Midbrain (tissue), 1 donor: ENCODE measurements at places on chromosomes 1 and 21.
A peak's percentile ranks its signal among the peaks of the same experiment; 100 is the strongest.

DNA sequence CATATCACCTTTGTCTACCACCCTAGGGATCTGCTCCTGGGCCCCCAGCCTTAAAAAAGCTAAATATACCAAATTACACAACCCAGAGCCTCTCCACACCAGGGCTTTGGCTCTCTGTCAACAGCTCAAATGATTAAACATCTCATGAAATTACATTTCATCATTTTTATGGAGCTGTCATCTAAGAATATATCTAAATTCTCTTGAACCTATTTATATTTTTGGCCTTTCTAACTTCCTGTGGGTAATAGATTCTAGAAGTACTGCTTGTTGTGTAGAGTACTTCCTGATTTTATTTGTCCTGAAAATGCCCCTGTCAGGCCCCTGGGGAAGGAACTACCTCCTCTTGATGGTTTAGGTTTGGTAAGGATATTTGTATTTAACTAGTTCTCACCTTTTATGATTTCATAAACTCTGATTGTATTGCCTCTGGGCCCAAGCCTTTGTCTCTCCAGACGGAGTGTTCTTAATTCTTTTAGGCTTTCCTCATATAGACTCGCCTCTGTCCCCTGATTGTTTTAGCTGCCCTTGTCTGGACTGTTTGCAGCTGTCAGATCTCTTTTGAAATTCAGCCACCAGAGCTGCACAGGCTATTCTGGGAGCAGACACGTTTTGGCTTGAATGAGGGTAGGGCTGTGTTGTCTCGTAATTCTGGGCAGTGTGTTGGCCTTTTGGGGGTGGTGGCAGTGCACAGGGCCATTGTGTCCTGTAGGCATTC, 16.6 kb downstream of the MYOG start:
- no peak for DNase-seq

DNA sequence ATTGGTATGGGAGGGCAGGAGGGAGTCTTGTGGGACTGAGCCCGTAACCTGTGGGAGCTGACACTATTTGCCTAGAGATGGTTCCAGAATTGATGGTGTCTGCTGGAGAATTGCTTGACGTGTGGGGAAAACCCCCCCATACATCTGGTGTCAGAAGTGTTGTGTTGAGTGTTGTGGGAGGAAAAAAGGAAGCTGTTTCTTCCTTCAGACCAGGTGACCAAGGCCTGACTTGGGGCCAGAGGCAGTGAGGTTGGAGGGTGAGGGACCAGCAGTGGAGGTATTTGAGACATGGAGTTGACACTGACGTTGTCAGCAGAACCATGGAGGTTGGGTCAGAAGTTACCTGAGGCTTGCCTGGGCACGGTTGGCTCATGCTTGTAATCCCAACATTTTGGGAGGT, 8.3 kb downstream of the SHISAL2A start:
- DNase-seq, result no peak

GRCh38 chr1:61130338-61131000, 48.1 kb downstream of the NFIA start:
- no peak for DNase-seq

DNA sequence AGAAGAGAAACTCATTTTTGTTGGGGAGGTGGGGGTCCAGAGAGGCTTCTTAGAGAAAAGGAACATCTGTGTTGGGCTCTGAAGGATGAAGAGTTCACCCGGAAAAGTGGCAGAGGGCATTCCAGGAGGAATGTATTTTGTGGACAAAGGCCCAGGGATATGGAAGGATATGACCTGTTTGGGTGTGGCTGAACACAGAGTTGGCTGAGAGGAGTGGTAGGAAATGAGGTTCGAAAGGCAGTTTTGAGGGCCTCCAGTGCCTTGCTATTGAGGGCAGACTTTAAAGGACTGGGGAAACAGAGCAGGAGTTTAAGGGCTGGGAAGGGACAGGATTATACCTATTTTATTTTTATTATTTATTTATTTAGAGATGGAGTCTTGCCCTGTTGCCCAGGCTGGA, 27.3 kb upstream of the WASF2 start:
- no peak for DNase-seq

DNA sequence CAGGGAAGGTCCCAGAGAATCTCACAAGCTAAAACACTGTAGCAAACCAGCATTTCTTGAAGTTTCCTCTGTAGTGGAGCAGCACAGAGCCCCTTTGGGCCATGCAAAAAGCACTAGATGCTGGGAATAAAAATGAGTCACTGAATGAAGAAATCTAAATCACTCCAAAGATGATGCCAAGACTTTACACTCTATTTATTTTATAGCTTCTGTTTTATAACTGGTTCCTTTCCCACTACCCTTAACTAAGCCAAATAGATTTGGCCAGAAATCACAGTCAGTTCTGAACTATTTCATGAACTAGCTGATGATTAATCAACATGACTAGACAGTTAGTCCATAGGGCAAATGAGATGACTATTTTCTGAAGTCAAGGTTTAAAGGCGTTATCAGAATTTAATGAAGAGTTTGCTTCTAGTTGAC, 89.5 kb downstream of the SCMH1 start:
- DNase-seq, result no peak

GRCh38 chr21:33767236-33767635, 124.9 kb downstream of the ITSN1 start:
- DNase-seq, result no peak

DNA sequence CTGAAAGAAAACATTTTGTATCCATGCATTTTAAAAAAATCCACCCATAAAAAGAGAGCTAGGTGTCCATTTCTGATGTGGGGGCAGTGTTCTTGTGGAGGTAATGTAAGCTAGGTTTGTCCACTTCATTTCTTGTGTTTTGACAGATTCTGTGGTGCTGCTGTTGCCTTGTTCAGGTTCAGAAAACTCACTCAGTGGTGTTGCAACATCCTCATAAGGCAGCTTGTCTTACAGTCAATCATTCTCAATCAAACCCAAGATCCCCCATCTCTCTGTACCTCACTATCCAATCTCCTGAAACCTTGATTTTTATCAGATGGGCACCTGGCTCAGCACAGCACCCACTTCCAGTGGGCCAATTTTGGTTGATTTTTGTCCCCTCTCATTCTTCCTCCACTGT, 94.1 kb downstream of the TENT5C start:
- no peak for DNase-seq

DNA sequence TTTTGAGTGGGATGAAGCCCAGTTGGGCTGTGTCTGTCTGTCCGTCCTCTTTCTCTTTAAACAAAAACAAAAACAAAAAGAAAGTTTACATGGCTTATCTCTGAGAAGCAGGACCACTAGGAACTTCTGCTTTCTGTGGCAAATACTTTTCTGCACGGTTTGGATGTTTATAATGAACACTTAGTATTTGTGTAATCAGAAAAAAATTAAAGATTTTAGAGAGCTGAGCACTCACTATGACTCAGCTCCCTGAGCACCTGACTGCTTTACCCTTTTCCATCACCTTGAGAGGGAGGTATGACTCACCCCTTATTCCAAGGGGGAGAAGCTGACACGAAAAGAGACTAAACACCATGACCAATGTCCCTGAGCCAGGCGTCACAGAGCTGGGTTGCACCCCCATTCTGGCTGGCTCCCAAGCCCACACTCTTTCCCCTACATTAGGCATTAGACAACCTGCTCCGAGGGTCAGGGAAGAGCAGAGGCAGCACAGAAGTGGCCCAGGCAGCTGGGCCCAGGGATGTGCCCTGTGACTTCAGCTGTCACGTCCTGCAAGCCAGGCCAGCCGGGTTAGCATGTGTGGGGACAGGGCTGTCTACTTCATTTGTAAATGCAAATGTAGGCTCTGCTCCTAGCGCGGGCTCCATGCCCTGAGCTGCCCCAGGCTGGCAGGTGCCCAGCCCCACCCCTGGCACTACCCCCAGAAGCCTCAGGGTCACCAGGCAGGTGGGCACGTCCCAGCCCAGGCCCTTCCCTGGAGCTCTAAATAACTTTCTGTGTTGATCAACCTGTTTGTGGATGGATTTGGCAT, 30.4 kb downstream of the RAP1GAP start:
- no peak for DNase-seq

DNA sequence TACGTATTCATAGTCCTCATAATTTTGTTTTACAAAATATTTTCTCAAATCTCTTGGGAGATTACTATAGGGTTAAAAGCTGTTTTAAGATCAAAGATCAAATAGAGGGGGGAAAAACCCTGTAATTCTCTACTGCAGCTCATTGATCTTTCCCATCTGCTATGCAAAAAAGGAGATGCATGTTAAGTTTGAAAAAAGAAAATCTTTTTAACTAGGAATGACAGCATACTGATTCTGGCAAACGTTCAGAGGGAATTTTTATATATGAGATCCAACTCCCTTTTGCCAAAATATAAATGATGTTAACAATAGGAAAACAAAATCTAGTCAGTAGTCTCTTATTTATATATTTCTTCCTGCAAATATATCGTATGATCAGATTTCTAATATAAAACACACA, 69.1 kb downstream of the SMYD3 start:
- no peak for DNase-seq

DNA sequence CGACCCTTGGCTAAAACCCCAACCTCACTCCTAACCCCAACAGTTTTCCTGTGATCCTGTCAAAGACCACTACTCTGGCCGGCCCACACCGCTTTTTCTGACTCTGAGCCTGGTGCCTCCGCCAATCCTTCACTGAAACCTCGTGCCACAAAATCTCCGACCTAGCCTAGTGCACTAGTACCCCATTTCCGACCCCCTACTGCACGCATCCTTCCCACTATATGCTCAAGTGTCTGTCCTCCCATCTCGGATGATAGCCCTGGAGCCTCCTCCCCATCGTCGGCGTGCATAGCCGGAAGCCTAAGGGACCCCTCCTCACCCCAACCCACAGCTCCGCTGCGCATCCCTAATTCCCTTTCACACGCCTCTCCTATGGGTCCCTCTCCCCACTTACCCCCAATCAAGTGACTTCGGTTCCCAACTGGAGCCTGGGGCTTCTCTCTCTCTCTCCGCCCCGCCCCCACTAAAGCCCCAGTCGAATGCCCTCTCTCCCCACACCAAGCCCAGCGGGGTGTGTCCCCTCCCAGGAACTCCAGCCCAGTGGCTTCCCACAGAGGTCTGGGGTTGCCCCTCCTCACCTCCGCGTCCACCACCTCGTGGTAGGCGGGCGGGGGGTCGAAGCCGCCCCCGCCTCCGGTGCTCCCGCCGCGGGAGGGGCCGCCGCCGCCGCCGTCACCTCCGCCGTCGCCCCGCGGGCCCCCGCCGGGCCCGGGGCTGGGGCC, 791 bp downstream of the USP24 start:
- peak; percentile 53 for DNase-seq

GRCh38 chr1:44025816-44026215, 5.4 kb downstream of the SLC6A9 start:
- DNase-seq, result no peak
